ENCODE measurements at places on chromosomes 7 and 10.

- DNase-seq = no peak
Measured at GRCh38 chr7:35536396-35536826, 158.5 kb downstream of the HERPUD2 start.

DNA sequence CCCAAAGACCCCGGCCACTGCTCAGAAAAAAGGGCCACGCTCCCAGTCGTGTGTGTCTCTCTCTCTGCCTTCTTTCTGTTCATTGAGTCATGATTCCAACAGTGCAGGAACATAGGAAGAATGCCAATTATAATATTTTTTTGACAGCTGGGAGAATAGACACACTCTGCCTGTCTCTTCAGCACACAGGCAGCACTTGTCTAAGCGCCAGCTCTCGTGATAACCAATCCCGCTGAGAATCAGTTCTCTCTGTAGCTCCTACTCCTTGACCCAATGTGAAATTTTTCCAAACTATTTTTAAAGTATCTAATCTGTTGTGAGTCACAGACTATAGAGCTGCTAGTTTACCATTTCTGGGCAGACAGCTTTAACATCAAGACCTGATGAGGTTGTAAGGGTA lies 145.7 kb upstream of the RHEB start:
- DNase-seq = no peak

DNA sequence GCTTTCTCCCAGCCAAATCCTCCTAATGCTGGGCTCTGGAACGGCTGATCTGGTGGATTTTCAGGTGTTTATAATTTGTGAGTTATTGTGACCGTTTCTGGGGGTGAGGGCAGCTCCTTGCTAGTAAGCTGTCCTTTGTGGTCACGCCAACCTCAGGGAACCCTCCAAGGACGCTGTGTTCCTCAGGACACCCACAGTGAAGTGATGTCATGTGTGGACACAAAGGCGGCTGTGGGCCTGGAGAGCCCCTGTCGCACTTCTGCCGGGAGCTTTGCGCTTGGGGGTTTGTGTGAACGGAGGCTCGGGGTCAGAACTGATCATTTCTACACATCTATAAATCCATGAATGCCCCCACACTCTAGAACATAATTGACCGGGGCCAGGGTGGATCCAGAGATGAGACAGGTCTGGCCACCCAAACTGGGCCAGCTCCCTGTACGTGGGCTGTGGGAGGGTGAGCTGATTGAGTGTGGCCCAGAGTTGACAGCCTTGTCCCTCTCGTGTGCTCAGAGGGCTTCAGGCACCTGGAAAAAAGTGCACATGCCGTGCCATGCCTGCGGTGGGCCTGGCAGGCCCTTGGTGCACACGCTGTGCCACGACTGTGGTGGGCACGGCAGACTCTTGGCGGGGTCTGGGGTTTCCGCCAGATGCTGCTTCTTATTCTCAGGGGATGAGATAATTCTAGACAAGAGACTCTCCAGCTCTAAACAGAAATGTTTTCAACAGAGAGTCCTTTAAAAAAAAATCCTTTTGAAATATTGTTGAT lies 130.2 kb downstream of the VIPR2 start:
- DNase-seq = peak; percentile 48

GRCh38 chr10:103668351-103669242 lies 175.1 kb downstream of the NEURL1 start:
- DNase-seq = peak; percentile 81

DNA sequence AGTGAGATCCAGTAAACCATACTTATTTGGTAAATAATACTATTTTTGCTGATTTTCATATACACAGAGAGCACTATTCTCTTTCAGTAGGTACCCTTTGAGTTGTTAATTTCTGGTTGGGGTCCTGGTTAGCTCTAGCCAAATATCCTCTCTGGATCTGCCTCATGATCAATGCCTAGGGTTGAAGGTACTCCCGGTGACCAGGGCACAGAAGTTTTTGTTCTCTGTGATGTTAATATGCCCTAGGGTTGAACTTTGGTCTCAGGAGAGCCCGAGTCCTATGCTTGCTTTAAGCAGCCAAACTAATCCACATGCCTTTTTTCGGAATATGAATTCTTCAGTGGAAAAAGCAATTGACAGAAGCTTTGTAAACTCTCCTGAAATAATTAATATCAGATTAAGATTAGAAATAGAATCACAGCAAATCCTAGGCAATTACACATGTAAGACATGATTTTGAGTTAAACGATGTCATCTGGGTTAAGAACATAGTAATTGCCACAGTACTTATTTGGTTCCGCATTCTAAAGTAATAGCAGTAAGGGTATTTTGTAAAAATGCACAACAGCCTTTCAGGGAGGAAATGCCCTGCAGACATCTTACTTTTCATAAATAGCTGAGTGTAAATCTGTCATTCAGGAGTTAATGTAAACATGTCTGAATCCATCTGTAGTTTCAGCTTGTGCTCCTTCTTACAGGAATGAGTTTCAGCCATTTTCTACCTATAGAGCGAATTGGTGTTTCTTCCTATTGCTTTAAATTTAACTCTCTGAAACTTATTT lies 10.1 kb downstream of the CHN2 start:
- DNase-seq = no peak

GRCh38 chr10:10782603-10783002 lies 235.1 kb upstream of the CELF2 start:
- DNase-seq = no peak

- DNase-seq = no peak
Measured at GRCh38 chr10:80168679-80169380, 36.3 kb downstream of the PLAC9 start.

DNA sequence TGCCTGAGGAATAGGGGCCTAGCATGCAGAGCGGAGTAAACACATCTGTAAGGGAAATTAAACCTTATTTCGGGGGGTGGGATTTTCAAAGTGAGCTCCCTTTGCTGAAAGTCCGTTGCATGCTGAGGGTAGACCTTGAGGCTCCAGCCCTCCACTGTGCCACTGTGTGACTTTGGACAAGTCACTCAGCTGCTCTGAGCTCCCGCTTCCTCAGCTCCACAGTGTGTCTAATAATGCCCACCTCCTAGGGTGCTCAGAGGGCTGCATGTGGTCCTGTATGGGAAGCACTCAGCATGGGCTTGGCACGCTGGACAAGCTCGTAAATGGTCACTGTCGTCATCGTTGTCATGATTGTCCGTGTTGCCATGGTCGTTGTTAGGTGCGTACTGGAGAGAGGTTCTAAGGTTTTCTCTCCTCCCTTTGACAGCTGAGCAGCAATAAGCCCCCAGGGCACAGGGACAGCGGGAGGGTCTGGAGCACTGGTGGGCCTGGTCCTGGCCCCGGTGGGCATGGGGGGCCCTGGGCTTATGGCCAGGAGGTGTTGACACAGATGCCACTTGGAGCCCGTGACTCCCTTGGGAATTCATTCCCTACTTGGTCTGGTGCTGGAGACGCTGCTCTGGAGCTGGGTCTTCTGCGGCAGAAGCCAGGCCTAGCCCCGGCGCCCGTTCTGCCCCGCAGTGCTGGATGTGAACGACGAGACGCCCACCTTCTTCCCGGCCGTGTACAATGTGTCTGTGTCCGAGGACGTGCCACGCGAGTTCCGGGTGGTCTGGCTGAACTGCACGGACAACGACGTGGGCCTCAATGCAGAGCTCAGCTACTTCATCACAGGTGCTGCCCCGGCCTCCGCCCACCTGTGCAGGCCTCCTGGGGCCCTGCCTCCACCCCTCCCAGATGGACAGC lies 13.1 kb downstream of the C10orf105 start:
- DNase-seq = no peak

DNA sequence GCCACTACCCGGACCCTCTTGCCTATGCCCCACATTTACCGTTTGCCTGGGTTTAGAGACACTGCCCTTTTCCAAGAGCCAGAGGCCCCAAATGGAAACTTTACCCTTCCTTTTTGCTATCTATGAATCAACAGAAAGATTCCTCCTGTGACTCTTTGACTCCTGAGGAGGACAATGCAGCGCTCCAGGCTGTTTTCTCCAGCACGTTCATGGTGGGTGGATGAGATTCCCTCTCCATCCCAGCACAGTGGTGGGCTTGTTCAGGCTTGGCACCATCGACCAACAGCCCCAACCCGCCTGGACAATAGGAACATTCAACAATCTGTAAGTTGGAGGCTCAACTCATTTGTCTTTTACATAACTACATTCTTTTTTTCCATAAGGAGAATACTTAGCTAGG lies 55.9 kb downstream of the DLD start:
- no peak for DNase-seq

GRCh38 chr10:57952741-57953140 lies 315.0 kb downstream of the IPMK start:
- DNase-seq = no peak

GRCh38 chr7:40493609-40494051 lies 358.8 kb downstream of the SUGCT start:
- no peak for DNase-seq

GRCh38 chr7:39430909-39431641 lies 135.1 kb upstream of the YAE1 start:
- no peak for DNase-seq

DNA sequence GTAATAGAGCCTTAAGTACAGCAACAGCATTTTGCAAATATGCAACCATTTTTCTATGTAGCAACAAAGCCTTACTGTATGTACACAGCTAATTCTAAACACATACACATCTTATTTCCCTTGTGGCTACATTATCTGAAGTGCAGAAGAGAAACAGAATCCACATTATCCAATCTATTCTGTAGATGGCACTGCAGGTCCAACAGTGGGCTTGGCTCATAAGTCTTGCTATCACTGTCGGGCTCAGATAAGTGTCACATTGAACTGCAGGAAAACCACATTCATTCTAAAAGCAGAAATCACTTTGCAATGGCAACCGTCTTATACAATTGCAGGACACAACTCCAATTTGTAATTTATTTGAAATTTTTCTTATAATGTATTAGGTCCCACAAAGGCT lies 109.8 kb upstream of the NOBOX start:
- no peak for DNase-seq

DNA sequence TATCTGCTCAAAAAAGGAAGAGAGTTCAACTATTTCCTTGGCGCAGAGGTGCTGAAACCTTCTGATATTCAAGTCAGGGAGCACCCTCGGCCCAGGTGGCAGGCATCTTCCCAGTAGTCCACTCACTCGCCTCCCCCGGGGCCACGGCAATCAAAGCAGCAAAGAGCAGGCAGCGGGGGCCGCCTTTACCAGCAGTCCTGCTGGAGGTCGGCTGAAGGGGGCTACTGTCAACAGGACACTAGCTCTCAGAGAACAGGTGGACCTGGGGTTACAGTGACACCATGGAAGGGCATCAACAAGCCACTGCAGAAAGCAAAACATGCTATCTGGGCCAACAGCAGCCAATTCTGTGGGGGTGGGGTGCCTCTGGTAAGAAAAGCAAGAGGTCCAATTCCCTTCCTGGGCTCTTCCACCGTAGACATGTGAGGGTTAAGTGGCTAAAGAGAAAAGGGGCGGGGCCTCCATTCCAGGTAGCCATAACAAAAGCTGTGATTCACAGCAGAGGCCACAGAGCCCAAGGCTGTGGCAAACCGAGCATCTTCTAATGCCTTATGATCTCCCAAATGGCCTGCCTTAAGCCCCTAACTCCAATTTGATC lies 9.4 kb downstream of the FZD9 start:
- DNase-seq = no peak

- DNase-seq = no peak
Measured at GRCh38 chr10:98563811-98564210, 117.1 kb upstream of the HPS1 start.

GRCh38 chr10:102268375-102268888 lies 23.1 kb downstream of the GBF1 start:
- DNase-seq = no peak

DNA sequence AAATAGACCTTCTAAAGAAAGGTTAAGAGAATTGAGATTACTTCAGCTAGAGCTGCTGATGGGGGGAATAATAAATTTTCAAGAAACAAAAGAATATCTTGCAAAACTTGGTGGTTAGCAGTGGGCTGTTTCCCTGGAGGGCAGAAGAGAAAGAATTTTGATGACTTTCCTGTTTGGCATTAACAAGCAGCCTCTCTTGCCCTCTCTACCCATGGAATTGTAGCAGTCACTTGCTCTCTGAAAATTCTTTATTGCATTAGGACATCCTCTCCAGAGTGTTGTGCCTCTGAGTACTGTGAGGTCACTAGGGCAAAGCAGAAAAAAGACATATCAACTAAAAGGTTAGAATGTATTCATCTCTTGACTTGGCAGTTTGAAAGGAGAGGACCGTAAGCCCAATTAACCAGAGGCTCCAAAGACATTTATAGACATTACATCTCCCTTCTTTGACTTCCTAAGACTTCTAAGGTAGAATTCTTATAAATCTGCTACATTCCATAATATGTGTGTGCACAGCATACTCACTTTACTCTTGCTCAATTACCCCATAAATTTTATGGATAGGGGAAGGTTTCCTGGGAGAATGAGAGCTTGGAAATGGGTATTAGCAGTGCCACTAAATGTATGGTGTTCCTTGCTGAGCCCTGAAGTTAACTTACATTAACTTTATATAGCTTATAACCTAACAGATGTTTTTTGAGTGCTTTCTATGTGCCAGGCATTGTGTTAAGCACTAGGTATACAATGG lies 215.3 kb downstream of the KIF20B start:
- no peak for DNase-seq

DNA sequence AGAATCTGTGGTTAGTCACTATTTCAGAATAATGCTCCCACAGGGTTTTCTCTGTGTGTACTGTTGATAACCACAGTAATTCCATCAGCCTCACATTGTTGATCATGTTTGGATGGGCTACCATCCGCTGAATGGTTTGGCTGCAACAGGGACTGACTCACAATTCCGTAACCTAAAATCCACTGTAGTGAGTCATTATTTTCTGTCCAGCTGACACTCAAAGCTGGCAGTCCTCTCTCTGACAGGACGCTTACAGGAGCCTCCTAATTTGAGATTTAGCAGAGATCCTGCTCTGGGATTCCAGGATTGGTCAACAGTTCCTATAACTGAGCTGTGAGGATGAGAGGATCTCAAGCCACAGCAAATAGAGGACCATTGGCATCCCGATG lies 32.7 kb downstream of the VWA2 start:
- DNase-seq = peak; percentile 44

- DNase-seq = no peak
Measured at GRCh38 chr10:7424315-7424714, 13.5 kb upstream of the SFMBT2 start.

- no peak for DNase-seq
Measured at GRCh38 chr7:44922351-44922694, 37.0 kb upstream of the PURB start.

- DNase-seq = no peak
Measured at GRCh38 chr7:76077435-76077834, 29.5 kb downstream of the MDH2 start.

All from psoas muscle (tissue), 8 donors.